ENCODE measurements at places on chromosomes 12 and 14. TPM values are rescaled to one million over a fixed set of nuclear protein-coding genes. Genes with fewer than 3 reads are reported as not detected.

DNA sequence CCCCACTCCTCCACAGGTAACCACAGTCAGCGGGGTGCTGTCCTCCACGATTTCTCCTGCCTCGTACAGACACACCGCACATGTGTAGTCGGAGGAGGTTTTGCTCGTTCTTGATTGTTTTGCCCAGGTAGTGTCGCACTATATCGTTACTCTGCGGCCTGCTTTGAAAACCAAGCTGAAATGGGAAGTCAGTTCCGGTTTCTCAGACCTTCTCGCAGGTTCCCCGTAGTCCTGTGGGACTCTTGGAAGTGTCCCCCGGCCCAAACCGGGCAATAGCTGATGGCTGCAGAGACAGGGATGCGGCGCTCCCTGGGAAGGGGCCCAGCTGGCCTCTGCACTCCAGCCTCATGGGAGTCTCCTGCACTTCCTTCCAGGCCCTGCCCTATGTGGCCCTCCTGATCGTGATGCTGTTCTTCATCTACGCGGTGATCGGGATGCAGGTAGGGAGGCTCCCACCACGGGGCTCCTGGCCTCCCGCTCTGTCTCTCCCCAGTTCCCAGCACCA, 141.3 kb upstream of the FKBP4 start:
- H3K27ac ChIP-seq: no peak overlapping the region
- no peaks in the 10 kb centered on the region for H3K36me3 ChIP-seq
- no peaks in the 10 kb centered on the region for H3K27me3 ChIP-seq
- no peaks in the 10 kb centered on the region for H3K4me1 ChIP-seq

DNA sequence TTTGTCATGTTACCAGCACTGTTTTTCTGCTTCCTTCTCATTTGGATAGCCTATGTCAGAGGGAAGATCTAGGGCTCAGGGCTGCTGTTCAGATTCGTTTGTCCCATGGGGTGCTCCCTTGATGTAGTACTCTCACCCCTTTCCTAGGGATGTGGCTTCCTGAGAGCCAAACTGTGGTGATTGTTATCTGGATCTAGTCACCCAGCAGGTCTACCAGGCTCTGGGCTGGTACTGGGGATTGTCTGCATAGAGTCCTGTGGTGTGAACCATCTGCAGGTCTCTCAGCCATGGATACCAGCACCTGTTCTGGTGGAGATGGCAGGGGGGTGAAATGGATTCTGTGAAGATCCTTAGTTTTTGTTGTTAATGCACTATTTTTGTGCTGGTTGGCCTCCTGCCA, 5.5 kb upstream of the SERPINA11 start:
- H3K27me3 ChIP-seq: no peaks in the 10 kb centered on the region
- H3K4me1 ChIP-seq: no peaks in the 10 kb centered on the region
- H3K36me3 ChIP-seq: no peaks in the 10 kb centered on the region
- H3K4me3 ChIP-seq: no peak overlapping the region
- no peak for DNase-seq
- no peak overlapping the region for H3K27ac ChIP-seq

- H3K4me1 ChIP-seq: peaks cover 16% of the 10 kb centered on the region
- no peak overlapping the region for H3K27ac ChIP-seq
- H3K4me3 ChIP-seq: no peak overlapping the region
- H3K36me3 ChIP-seq: no peaks in the 10 kb centered on the region
- no peaks in the 10 kb centered on the region for H3K27me3 ChIP-seq
Observed at GRCh38 chr12:51321882-51322281, 2.1 kb downstream of the BIN2 start.

- H3K27me3 ChIP-seq: no peaks in the 10 kb centered on the region
- H3K36me3 ChIP-seq: 0 out of 2 replicates have a peak, but pooled peaks cover 8% of the 10 kb centered on the region
- peaks cover 2% of the 10 kb centered on the region for H3K4me1 ChIP-seq
- H3K4me3 ChIP-seq: peak overlapping the region; percentile 97
- DNase-seq: no peak
- no peak overlapping the region for H3K27ac ChIP-seq
Observed at GRCh38 chr12:82359115-82359478, 768 bp downstream of the METTL25 start.

Gene COCH
- 30.0 TPM for total RNA-seq
